ENCODE measurements at places on chromosomes 12 and 14.

DNA sequence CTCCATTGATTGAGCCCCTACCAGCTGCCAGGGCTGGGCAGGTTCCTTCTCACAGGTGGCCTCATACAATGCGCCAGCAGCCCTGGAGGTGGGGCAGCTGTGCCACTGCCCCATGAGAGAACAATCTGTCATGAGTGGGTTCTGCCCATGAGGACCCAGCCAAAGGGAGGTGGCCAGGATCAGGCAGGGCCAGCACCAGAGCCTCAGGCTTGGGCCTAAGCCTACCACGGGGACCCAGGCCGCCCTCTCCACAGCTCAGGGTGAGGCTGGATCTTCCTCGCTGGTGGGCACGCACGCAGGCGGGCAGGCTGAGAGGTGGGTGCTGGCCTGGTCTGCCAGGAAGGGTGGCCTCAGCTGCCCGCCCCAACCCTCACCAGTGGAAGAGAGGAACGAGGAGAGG lies 110.7 kb downstream of the KIF26A start:
- no peak for DNase-seq

- no peak for DNase-seq
Measured at GRCh38 chr14:93316716-93317115, 16.1 kb downstream of the BTBD7 start.

DNA sequence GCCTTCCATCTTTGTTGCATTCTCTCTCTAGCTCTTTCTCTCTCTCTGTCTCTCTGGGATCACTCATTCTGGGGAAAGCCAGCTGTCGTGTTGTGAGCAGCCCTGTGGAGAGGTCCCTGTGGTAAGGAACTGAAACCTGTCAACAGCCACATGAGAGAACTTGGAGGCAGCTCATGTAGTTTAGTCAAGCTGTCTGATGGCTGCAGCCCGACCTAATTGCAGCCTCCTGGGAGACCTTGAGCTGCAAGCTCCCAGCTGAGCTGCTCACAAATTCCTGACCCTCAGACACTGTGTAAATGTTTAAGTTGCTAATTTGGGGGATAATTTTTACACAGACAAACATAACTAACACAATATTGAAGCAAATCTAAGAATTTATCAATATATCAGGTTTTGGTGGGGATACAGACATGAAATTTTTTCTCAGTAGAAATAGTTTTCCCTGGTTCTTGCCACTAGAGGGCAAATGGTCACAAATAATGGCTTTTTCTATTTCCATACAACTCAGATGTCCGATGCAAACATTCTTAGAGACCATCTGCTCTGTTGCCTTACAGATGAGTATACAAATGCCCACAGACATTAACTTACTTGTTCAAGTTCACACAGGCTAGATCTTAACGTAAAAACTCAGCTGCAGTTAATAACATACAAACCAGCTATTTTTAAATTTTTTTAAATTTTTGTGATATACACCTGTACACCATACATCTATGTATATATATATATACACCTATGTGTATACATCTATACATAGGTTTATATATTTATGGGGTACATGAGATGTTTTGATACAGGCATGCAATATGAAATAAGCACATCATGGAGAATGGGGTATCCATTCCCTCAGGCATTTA lies 15.5 kb upstream of the KRR1 start:
- DNase-seq: no peak

- no peak for DNase-seq
Measured at GRCh38 chr14:89241257-89241656, 175.8 kb downstream of the FOXN3 start.

DNA sequence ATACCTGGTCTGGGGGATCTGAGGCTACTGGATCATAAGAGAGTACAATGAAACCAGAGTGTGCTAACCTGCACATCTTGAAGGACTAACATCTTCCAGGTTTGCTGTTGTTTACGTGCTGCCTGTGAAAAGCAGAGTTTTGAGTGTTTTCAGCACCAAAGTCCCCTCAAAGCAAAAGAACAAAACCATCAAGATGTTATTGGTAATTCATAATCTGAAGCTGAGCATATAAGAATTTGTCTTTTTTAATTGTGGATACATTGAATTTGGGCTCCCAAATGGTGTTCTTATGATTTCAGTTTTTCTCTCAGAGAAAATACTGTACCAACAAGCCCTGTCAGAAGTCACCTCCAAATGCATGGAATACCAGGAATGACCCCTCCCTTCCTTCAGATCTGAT lies 110.2 kb downstream of the BTG1 start:
- DNase-seq: no peak

DNA sequence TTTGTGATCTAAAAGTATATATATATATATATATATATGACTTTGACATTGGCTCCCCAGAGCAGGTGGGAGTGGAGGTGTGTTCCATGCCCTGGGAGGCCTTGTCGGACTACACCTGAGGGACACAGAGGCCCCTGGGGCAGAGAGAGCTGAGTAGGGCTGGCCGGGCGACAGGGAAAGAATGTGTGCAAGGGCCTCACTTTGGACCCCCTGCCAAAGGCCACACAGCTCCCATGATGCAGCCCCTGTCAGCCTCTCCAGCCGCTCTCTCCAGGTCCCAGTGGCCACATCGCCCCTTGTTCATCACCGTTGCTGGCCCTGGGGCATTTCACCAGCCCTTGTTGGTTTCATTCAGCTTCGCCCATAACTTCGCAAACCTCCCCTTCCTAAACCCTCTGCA lies 123.9 kb downstream of the BCL11B start:
- no peak for DNase-seq

DNA sequence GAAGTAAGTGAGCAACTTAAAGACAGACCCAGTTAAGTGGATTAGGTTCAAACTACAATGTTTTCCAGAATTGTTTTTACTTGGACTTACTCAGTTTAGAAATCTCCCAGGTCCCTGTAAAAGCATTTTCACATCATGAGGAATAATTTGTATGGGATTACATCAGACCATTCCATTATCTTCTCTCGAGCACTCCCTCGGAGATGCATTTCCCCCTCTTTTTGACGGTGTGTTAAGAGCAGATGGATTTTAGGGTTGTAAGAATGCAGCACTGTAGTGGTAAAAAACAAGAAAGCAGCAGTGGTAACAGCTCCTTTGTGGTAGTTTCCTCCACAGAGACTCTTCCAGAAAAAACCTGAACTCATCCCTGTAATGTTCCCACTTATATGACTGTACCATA lies 488.4 kb downstream of the BCAT1 start:
- DNase-seq: no peak

DNA sequence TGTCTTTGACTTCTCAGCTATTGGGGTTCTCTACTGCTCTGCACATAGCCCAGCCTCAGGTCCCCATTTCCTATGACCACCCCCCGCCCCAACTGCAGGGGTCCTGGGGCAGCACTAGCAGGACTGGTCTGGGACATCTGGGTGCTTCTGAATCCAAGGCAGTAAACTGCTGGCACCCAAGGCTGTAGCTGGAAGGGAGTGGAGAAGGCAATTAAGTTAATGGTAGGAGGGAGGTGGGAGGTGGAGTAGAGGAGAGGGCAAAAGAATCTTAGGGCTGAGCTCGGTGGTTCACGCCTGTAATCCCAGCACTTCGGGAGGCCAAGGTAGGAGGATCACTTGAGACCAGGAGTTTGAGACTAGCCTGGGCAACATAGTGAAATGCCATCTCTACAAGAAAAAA lies 11.5 kb downstream of the PLEK2 start:
- no peak for DNase-seq

DNA sequence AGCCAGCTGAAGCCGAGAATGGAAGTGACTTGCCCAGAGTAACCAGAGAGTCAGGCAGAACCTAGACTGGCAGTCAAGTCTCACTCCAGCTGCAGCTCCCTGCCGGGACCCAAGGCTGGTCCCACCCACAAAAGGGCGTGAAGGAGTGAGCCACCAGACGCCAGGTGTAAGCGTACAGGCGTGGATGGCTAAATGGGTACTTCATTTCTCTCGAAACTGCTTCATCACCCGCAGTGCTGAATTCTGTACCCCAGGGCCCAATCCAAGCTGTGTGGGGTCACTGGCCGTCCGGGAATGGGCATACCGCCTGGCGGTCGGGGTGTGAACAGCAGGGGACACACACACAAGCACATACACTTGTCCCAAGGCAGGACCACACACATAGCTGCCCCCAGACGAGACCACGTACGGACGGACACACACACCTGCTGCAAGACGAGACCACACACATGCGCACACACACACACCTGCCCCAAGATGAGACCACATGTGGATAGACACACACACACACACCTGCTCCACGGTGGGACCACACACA lies 34.8 kb downstream of the DEGS2 start:
- DNase-seq: no peak

- DNase-seq: no peak
Measured at GRCh38 chr12:104064842-104065427, 604 bp downstream of the HCFC2 start.

GRCh38 chr12:26011099-26011498 lies 52.6 kb downstream of the RASSF8 start:
- DNase-seq: no peak

- no peak for DNase-seq
Measured at GRCh38 chr12:120366845-120367232, 2.1 kb downstream of the MSI1 start.

- no peak for DNase-seq
Measured at GRCh38 chr14:70804556-70805162, 4.7 kb downstream of the MAP3K9 start.

- no peak for DNase-seq
Measured at GRCh38 chr12:3161861-3162260, 84.7 kb downstream of the TSPAN9 start.

DNA sequence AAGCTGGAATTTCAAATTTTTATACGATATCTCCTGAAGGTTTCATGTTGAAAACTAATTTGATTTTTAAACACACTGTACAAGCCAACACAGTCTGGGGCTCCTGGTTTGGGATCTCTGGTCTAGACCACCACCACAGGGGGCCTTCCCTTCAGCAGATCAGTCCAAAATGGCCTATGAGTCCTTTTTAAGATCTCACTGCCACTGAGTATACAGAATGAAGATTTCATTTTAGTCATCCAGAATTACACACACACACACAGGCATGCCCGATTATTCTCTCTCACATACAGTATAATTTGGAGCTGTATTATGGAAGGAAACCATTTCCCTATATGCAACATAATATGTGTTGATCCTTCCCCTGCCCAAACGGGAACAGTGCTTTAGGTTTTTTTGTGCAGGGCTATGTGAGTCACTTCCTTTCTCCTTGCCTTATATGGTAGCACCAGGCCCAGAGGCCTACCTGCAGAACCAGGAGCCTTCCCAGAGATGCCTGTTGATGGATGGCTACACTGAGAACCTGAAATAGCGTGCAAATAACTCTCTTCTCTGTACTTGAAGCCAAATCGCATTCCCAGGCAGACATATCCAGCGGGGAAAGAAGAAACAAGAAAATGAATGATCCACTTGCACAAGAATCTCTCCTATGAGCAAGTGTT lies 28.1 kb upstream of the WNK1 start:
- no peak for DNase-seq

- no peak for DNase-seq
Measured at GRCh38 chr12:6724409-6724797, 557 bp downstream of the COPS7A start.

DNA sequence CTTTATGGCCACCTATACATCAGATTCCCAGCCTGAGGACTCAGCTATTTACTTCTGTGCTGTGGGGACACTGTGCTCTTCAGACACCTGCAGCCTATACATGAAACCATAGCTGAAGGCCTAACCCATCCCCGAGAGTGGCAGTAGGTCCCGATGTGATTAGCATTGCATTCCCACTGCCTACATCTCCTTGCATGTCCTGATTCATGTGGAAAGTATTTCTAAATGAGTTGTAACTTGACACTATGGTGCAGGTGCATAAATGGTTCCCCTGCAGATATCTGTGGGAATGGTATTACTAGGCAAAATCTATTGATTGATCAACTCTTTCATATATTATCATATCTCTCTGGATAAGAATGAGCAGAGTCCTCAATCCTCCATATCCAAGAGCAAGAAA lies 433.5 kb downstream of the DAD1 start:
- DNase-seq: no peak

GRCh38 chr12:110636516-110636915 lies 22.6 kb downstream of the TCTN1 start:
- DNase-seq: no peak

DNA sequence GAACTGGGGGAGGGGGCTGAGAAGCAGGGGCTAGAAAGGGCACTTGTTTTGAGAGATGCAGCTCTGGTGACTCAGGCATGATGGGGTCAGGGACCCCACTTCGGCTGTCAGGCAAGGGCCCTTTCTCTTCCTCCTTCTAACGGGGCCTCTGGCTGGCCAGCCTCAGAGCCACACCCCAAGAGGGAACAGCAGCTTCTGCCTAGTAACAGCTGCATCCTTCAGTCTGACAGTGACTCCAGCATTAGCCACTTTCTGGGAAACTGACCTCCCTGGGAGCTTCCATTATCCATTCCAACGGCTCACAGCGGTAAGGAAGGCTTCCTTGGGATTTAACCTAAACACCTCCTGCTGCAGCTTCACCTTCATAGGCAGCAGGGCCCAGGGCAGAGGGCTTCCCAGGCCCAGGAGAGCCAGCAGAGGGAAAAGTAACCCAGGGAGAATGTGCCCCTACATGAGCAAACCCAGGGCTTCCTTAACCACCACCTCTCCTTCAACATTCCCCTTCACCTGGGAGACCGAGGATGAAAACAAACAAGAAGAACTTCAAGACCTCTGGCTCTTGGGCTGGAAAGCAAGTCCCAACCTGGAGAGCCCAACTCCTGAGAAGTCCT lies 2.7 kb downstream of the NCKAP5L start:
- DNase-seq: no peak

GRCh38 chr12:85004204-85004603 lies 31.9 kb downstream of the TSPAN19 start:
- no peak for DNase-seq

- DNase-seq: no peak
Measured at GRCh38 chr14:64303471-64303917, 9.3 kb upstream of the ESR2 start.

- no peak for DNase-seq
Measured at GRCh38 chr14:95234426-95234825, 77.1 kb upstream of the DICER1 start.

GRCh38 chr14:41986700-41987099 lies 380.0 kb downstream of the LRFN5 start:
- no peak for DNase-seq

DNA sequence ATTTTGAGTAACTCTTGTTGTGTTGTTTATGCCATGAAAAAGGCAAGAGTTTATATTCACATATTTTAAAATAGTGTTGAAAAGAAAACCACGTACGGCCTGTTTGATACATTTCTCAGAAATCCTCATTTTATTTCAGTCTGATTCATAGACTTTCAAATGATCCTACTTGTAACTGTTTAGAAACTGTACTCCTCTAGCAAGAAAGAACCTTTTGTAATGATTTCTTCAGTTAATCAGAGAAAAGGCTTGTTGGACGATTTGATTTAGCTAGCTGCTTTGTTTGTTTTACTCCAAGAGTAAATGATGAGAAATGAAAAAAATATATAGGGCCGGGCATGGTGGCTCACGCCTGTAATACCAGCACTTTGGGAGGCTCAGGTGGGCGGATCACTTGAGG lies 17.2 kb downstream of the FBXO34 start:
- DNase-seq: no peak

GRCh38 chr12:83106873-83107272 lies 420.2 kb downstream of the TMTC2 start:
- DNase-seq: no peak

GRCh38 chr14:90781876-90782275 lies 34.4 kb downstream of the TTC7B start:
- no peak for DNase-seq

- DNase-seq: no peak
Measured at GRCh38 chr14:34170882-34171281, 220.0 kb upstream of the EGLN3 start.

All from activated naive CD4-positive, alpha-beta T cell treated with anti-CD3 and anti-CD28 coated beads, Interleukin-2, amount 50 U/mL, for 16 hours (primary cell).